ENCODE measurements at places on chromosomes 5 and 9.

DNA sequence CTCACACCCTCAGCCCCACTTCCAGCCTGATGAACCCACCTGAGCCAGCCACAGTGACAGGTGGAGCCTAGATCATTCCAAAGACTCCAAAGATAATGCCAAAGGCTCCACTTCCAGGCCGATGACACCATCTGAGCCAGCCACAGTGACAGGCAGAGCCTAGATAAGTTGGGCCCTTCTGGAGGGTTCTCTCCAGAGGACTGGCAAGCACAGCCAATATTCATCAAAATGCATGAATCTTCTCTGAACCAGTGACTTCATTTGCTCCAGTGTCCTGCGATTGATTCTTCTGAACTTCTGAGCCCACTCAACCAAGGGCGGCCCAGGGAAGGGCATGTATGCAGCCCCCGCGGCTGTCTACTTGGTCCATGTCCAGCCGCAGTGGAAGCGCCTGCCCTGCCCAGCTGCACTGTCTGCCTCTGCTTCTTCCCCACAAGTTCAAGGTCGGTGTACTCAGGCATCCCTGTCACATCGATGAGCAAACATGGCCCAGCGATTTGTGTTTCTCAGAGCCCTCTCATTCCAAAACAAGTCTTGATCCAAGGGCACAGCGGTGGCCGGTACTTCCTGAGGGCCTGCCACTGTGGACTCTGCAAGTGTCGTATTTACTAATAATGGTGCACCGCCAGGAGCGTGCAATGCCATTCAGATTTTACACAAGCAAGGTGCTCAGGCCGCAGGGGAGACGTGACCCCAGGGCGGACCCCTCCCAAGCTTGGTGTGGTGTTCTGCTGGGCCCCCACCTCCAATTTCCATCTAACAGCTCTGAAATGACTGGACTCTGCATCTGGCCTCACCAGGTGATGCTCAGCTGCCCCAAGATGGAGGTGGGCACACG, 107.0 kb downstream of the VAV2 start:
- DNase-seq, result no peak

GRCh38 chr5:116492776-116493175, 81.8 kb downstream of the SEMA6A start:
- no peak for DNase-seq

- no peak for DNase-seq
Observed at GRCh38 chr5:155983954-155984353, 343.0 kb upstream of the SGCD start.

DNA sequence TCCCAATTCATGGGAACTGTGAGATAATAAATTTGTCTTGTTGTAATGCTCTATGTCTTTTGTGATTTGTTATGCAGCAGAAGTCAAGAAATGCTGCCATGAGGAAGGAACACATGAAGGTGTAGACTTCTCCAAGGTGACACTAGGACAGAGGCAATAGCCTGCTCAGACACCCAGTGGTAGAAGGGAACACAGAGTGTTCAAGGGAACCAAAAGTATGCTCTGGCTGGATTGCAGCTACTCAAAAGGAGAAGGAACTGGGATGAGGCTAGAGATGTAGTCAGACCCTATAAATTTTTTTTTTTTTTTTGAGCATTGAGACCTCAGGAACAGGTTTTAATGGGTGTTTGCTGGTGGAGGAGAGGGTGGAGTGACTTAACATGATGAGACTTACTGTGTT, 232.5 kb downstream of the PARP8 start:
- no peak for DNase-seq

GRCh38 chr5:139108063-139108824, 89.9 kb downstream of the SIL1 start:
- DNase-seq, result no peak

DNA sequence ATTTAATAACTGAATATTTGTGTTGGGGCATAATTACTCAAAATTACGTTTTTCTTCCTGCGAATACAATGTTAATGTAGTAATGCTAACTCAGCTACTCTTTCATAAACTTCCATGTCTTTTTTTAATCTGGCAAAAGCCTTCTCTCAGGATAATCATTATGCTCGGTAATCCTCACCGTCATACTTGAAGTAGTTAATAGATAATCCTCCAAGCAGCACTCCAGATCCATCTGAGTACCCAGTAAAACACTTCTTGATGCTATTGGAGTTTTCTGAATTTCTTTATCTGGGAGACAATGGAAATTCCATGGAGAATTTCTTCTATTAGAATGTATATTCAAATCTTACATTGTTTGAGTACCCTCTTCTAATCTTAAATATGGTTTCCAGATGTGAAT, 34.3 kb downstream of the PARP8 start:
- DNase-seq, result no peak

- DNase-seq, result no peak
Observed at GRCh38 chr9:15482146-15482545, 28.6 kb downstream of the PSIP1 start.

DNA sequence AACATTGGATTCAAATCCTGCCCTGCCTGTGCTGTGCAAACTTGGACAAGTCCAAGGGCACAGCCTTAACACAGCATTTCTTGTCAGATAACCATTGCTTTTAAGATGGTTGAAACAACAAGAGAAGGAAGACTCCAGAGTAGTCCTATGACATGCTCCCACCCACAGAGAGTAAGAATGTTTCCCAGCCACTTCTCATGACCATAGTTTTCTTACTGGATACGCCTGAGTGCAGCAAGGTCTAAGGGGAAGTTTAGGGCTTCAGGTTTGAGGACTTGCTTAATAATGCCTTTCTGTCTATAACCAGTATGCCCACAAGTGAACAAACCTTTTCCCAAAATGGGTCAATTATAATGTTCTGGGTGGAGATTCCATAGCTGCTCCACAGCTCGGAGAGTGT, 126.4 kb downstream of the SLF1 start:
- DNase-seq, result no peak

DNA sequence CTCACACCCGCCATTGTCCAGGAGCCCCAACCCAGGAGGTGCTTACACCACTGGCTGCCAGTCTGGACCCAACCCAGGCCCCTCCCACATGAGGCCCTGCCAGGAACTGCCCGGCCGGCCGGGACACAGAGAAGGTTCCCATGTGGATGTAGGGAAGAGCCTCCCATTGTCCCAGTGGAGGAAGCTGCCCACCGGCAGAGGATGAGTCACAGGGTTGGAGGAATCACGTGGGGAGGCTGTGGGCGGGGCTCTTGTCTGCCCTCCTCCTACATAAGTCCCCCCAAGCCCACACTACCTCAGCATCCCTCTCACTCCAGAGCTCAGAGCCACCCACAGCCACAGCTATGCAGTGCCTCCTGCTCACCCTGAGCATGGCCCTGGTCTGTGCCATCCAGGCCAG, 26.1 kb downstream of the PAEP start:
- no peak for DNase-seq

DNA sequence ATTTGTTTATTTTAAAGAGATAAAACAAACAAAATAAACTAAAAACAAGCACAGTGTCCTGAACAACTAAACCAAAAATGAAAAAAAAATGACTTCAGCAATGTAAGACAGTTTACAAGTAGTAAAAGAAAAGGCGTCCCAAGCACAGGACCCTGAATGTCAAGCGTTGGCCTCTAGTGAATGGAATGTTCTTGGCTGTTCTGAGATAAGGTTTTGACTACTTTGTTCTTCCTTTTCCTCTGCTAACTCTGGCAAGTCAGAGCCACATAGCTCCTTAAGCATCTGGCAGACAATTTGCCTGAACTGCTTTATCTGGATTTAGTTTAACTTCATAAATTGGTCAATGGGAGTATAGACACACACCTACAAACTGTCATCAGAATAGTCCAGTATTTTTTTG, 655.2 kb downstream of the ANXA1 start:
- DNase-seq, result no peak

GRCh38 chr5:55509796-55510522, 24.8 kb downstream of the PLPP1 start:
- DNase-seq, result no peak

- DNase-seq, result no peak
Observed at GRCh38 chr9:73810585-73811215, 659.0 kb downstream of the ANXA1 start.

DNA sequence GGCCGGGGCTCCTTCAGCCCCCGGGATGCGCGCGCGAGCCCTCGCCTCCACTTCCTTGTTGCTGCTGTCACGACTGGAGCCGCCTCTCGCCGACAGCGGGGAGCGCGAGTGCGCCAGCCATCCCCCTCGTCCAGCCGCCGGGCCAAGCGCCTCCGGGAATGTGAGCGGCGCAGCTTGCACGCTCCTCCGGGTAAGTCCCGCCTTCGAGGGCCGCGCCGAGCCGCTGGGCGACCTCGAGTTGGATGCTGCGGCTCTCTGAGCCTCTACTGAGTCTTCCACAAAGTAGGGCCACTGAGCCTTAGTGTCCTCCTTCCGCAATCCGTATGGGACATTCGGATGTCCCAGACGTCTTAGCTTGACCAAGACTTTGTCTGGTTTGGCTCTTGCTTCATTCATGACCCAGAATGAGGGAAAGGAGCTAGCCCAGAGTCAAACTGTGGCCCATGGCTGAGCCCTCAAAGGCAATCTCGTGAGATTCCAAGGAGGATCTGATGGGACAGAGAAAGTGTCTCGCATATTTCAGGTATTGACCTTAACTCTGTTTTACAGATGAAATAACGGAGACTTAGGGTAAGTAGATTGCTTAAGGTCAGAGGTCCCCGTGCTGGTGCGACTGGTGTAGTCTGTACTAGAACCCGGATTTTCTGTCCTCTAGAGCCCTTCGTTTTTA, 586 bp downstream of the HMGXB3 start:
- peak; percentile 60 for DNase-seq

DNA sequence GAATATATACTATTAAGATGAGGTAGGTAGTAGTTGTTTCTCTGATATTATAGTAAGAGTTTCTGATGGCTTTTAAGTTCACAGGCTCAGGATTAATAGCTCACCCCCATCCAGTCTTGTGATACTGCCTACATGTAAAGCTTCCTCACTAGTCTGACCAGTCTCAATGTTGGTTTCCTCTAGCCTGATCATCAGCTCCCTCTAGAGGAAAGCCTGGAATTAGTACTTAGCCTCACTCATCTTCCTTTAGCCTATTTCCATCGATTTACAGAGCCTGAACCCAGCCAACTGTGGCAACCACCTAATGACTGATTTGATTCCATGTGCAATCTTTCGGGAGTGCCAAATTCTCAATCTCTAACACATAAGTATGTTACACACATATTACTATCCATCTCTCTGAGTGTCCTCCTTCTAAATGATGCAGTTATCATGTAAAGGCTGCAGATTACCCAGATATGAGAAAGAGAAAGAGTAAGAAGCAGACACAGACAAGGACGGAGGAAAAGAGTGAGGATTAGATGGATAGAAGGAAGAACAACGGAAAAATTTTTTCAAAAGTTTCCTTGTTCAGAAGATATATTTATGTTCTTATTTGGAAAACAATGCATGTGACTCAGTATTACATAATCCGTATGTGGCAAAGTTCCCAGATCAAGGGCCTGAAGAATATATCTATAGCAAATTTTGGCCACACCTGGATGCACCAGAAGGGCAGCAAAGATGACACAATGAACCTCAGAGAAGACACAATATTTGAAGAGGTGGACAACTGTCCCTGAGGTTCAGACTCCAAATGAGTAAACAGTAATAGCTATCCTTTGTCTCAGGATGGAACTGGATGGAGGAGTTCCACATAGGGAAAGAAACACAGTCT, 333.7 kb downstream of the ELAVL2 start:
- no peak for DNase-seq

GRCh38 chr5:168810641-168811040, 231.5 kb upstream of the PANK3 start:
- no peak for DNase-seq

DNA sequence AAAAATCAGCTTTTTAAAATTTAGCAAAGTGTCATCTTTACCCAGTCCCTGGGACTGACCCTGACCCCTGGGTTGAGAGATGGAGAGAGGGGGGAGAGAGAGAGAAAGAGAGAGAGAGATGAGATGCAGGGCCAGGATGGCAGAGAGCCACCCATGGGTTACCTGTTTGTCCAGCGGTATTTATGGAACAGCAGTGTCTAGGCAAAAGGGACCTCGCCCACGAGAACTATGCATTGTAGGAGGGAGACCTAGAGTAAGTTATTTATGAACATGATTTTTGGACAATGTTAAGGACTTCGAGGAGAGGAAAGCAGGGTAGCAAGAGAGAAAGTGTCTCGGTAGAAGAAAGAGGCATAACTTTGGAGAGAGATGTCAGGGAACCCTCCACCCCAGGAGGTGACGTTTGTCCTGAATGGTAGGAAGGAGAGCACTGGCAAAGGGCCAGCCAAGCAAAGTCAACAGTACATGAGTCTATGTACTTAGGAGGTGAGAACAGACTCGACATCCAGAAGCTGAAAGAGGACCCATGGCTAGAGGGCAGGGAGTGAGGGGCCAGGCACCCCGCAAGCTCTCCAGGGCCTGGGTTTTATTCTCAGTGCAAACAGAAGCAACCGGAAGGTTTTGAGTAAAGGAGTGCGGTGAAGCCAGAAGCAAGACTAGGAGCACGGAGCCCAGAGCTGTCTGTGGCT, 30.5 kb upstream of the MSX2 start:
- DNase-seq, result no peak

GRCh38 chr5:107869438-107870115, 198.8 kb upstream of the EFNA5 start:
- DNase-seq, result no peak
